ENCODE measurements at places on chromosomes 3 and 15.

DNA sequence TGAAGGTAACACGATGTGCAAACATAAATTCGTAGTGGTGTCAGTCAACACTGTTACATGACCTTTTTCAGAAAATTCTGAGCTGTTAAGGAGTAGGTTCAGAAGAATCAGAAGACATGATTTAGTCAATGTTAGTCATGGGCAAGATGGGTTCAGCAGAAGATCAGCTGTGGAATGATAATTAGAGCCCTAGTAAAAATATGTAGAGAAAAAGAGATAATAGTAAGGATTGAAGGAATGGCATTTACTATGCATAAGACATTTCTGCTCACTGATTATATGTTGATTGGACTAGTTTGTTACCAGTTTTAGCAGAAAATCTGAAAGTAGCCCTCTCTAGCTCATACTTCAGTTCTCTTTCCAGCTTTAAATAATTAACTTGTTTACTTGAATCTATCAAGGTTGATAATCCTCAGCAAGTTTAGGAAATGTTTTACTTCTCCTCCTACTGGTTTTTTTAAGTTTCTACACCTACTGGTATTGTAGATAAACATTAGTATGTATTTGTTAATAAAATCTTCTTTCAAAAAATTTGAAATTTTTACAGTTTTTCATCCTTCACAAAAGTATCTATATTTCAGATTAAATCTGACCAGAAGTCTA, 98.6 kb downstream of the ALCAM start:
- DNase-seq: no peak

DNA sequence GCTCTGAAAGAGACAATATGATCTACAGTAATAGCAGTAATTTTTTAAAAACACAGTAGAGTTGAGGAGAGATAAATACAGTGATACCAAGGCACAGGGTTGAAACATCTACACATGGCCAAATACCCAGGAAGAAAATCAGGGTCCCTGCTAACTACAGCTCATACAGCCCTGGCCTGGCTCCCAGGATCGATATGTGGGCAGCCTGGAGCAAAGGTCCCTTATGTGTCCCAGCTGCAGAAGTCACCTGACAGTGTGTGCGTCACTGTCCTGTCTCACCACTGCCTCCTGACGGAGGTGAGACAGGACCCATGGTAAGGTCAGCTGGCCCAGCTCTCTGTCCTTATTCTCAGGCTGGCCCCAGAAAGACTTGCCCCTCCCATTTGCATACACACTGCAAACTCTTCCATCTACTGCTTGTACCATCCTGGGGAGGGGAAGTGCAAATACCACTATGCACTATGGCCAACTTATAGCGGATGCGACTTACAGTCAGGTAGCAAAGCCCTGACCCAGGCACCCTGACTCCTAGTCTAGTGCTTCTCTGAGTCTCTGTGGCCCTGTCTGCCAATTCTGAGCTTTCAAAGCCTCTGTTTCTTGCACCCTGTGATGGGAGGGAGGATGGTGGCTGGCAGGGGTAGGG, 22.0 kb upstream of the BCL2L10 start:
- no peak for DNase-seq

DNA sequence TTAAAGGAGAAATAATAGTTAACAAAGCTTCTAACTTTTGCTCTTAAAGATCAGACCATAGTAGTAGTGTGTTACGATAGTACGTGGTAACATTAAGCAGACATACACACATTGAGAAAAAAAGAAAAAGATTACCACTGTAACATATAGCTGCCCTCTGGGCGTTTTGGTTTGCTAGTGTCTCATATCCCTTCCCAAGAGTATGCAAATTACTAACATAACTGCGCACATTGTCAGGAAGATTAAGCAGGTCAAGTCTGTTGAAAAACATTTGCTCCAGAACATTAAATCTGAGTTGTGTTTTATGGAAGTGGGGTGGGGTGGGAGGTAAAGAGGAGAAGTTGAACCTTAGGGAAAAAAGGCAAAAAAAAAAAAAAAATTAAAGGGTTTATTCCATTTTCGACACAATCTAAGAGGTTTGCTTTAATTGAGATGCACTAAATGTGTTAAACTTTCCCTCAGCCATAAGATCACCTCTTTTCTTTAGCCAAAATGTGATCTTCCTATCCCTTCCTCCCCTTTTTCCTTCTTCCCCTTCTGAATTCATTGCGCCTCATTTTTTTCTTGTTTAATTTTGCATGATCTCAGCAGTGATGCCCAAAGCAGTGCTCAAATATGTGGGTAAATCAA, 1.5 kb upstream of the LRIG1 start:
- no peak for DNase-seq

DNA sequence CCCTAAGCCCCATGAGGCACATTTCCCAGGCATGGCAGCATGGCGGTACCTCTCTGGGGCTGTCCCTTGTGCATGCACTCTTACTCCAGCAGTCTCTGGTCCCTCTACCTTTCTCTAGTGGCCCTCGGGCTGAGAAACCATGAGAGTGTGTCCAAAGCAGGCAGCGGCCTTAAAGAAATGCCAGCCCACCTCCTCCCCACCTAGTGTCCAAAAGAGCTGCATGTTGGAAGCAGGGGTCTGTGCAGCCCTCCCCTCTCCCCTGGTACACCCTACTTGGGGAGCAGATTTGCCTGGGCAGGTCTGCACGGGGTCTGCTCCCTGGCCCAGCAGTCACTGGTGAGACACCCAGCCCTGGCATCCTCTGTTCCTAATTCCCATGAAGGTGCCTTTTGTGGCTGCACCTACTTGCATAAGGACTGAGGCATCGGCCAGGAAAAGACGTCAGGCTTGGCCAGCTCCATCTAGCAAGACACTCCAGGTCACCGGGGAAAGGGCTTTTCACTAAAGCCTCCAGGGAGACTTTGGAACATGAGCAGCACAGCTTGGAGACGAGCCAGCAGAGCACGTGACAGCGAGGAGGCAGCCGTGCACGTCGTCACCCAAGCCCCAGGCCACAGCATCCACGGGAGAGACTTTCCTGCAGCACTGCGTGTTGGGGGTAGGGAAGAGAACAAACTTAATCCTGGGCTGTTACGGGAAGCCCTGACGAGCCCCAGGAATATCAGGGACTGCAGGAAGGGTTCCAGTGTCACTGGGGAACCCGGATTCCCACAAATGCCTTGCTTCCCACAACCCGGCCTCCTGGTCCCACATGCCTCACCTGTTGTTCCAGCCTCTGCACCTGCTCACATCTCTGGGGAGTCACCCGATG, 38.8 kb downstream of the TM2D3 start:
- DNase-seq: no peak

DNA sequence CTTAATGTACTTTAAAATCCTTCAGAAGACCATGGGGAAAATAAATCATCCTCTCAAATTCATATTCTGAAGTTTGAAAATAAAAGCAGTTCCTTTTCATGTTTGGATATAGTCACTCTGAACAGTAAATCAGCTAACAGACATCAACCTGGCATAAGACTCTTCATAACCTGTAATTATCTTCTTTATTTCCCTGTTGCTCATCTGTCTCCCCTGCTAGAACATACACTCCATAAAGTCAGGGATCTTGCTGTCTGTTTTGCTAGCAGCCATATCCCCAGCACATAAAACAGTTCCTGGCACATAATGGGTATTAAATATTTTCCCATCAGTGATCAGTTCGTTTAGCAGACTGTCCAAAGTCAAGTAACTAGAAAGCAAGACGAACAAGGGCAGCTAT, 11.2 kb downstream of the VGLL4 start:
- DNase-seq: no peak

- DNase-seq: no peak
Measured at GRCh38 chr3:120177151-120177550, 82.9 kb upstream of the GSK3B start.
